ENCODE measurements at places on chromosomes 3 and 15.
A peak's percentile ranks its signal among the peaks of the same experiment; 100 is the strongest.

- no peak overlapping the region for H3K4me3 ChIP-seq
- H3K36me3 ChIP-seq, result peaks cover 13% of the 10 kb centered on the region
- peaks cover 7% of the 10 kb centered on the region for H3K27me3 ChIP-seq
- no peak overlapping the region for H3K27ac ChIP-seq
Measured at GRCh38 chr15:81155375-81156218, 21.5 kb downstream of the CFAP161 start.

DNA sequence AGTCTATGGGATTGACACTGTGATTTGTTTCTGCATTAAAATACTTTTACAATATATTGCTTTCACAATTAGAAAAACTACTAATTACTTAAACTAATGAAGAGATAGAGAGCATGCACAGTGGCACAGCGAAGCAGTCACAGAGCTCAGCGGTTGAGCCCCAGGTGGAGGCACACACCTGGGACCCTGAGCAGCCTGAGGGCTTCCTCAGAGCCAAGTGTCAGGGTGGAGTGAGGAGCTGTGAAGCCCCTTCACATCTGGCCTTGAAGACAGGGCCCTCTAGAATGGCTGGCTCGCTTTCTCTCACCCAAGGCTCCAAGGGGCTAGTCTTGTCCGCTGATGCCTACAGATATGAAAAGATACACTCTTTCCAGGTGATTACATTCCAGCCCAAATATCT is 287.7 kb downstream of the ZNF385D start:
- H3K27me3 ChIP-seq, result no peaks in the 10 kb centered on the region
- no peak overlapping the region for H3K4me3 ChIP-seq
- no peak for DNase-seq
- H3K4me1 ChIP-seq, result no peaks in the 10 kb centered on the region
- no peak overlapping the region for H3K27ac ChIP-seq
- no peaks in the 10 kb centered on the region for H3K36me3 ChIP-seq

GRCh38 chr15:57259568-57260040 is 116.7 kb upstream of the CGNL1 start:
- peaks cover 7% of the 10 kb centered on the region for H3K36me3 ChIP-seq
- no peaks in the 10 kb centered on the region for H3K27me3 ChIP-seq
- H3K4me3 ChIP-seq, result no peak overlapping the region
- H3K27ac ChIP-seq, result peak overlapping the region; percentile 25
- no peak for DNase-seq

DNA sequence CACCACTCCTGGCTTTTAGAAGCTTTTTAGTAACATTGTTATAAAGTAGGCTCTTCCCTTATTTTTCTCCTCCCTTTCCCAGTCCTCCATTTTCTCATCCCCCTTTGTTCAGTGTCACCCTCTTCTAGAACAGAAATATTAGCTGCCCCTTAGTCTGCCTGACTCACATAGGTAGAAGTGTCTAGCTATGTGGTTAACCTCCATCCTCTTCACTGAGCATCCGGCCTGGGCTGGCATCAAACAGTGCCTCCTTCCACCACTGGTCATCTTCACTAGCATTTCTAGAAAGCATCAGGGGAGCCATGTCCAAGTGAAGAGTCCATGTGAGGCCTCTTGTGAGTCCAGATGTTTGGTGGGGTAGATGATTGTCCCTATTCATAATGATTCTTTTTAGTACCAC is 70.0 kb upstream of the SKOR1 start:
- H3K27me3 ChIP-seq, result peaks cover 1% of the 10 kb centered on the region
- no peak overlapping the region for H3K27ac ChIP-seq
- H3K4me3 ChIP-seq, result no peak overlapping the region
- H3K4me1 ChIP-seq, result peaks cover 13% of the 10 kb centered on the region
- no peaks in the 10 kb centered on the region for H3K36me3 ChIP-seq
- DNase-seq, result no peak

GRCh38 chr15:40964006-40964405 is 10.7 kb downstream of the CHAC1 start:
- no peak overlapping the region for H3K4me3 ChIP-seq
- peaks cover 15% of the 10 kb centered on the region for H3K27me3 ChIP-seq
- H3K27ac ChIP-seq, result no peak overlapping the region
- no peak for DNase-seq
- peaks cover 3% of the 10 kb centered on the region for H3K36me3 ChIP-seq
- peaks cover 10% of the 10 kb centered on the region for H3K4me1 ChIP-seq

DNA sequence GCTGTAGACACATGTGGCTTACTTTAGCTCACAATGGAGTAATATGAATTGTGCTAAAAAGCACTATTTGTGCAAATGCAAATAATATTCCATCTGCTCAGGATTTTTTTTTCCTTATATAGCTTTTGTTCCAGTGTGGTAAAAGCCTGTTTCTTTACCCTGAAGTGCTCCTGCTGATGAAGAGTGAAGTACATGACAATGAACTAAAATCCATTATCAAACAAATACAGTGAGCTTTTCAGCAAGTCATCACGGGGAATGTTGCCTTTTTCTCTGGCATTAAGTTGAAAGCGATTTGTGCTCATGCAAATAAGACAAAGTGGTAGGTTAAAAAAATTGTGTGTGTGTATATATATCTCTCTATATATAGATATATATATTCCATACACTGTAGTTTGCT is 28.6 kb upstream of the CCDC39 start:
- H3K4me1 ChIP-seq, result peaks cover 13% of the 10 kb centered on the region
- H3K27me3 ChIP-seq, result no peaks in the 10 kb centered on the region
- H3K36me3 ChIP-seq, result no peaks in the 10 kb centered on the region
- no peak overlapping the region for H3K27ac ChIP-seq

- H3K4me3 ChIP-seq, result no peak overlapping the region
- no peak for DNase-seq
- H3K27ac ChIP-seq, result no peak overlapping the region
- H3K4me1 ChIP-seq, result no peaks in the 10 kb centered on the region
- peaks cover 2% of the 10 kb centered on the region for H3K27me3 ChIP-seq
- H3K36me3 ChIP-seq, result no peaks in the 10 kb centered on the region
Measured at GRCh38 chr3:191220908-191221307, 21.9 kb downstream of the OSTN start.

GRCh38 chr3:141371882-141372281 is 3.6 kb downstream of the ZBTB38 start:
- no peak overlapping the region for H3K4me3 ChIP-seq
- peaks cover 9% of the 10 kb centered on the region for H3K27me3 ChIP-seq
- H3K36me3 ChIP-seq, result peaks cover 1% of the 10 kb centered on the region

- H3K27ac ChIP-seq, result no peak overlapping the region
- DNase-seq, result no peak
- no peaks in the 10 kb centered on the region for H3K36me3 ChIP-seq
- H3K4me1 ChIP-seq, result no peaks in the 10 kb centered on the region
- H3K27me3 ChIP-seq, result no peaks in the 10 kb centered on the region
Measured at GRCh38 chr15:25790000-25790660, 73.0 kb downstream of the ATP10A start.

- H3K4me3 ChIP-seq, result no peak overlapping the region
- H3K4me1 ChIP-seq, result no peaks in the 10 kb centered on the region
- H3K27ac ChIP-seq, result no peak overlapping the region
- H3K36me3 ChIP-seq, result peaks cover 3% of the 10 kb centered on the region
Measured at GRCh38 chr3:23219117-23219516, 16.0 kb downstream of the UBE2E2 start.

DNA sequence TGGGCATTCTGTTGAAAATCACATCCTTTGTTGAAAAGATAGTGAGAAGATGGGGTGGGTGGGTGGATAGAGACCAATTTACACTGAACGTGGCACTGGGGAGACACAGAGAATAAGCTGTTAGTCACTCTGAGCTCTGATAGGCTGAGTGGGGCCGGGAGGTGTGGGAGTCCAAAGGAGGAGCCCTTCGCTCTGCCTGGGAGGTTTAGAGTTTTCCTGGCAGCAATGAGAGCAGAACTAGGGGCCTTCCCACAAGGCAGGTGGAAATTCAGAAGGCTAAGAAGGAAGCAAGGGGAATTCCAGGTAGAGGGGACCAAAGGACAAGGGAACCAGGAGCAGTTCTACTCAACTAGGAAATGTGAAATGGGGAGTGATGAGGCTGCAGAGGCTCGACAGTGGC is 272.7 kb downstream of the RPLP1 start:
- no peak overlapping the region for H3K27ac ChIP-seq
- peaks cover 2% of the 10 kb centered on the region for H3K27me3 ChIP-seq
- H3K4me3 ChIP-seq, result no peak overlapping the region
- H3K36me3 ChIP-seq, result no peaks in the 10 kb centered on the region
- H3K4me1 ChIP-seq, result peaks cover 14% of the 10 kb centered on the region

- H3K27ac ChIP-seq, result no peak overlapping the region
- no peaks in the 10 kb centered on the region for H3K27me3 ChIP-seq
- DNase-seq, result no peak
- peaks cover 23% of the 10 kb centered on the region for H3K4me1 ChIP-seq
Measured at GRCh38 chr3:72346526-72346926, 501.7 kb downstream of the SHQ1 start.

DNA sequence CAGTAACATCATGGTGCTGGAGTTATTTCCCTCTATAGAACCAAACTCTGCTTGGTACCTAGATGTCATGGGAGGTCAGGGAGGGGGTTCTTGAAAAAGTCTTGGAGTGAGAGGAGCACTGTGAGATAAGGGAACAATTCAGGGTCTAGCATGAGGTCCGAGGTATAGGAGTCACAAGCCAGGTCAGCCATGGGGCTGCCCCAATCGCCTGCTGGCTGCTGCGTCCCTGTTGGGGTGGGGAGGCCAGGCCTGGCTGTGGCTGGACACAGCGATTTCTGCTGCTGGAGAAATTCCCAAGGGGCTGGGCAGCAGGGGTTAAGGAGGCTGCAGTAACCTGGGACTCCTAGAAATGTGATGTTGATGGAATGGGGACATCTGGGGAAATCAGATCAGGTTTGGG is 44.9 kb downstream of the SUSD5 start:
- no peak overlapping the region for H3K4me3 ChIP-seq
- DNase-seq, result no peak
- peaks cover 9% of the 10 kb centered on the region for H3K4me1 ChIP-seq
- H3K27ac ChIP-seq, result no peak overlapping the region

- DNase-seq, result no peak
- H3K27ac ChIP-seq, result no peak overlapping the region
- H3K4me1 ChIP-seq, result no peaks in the 10 kb centered on the region
Measured at GRCh38 chr3:42264399-42265058, 1.5 kb downstream of the CCK start.

DNA sequence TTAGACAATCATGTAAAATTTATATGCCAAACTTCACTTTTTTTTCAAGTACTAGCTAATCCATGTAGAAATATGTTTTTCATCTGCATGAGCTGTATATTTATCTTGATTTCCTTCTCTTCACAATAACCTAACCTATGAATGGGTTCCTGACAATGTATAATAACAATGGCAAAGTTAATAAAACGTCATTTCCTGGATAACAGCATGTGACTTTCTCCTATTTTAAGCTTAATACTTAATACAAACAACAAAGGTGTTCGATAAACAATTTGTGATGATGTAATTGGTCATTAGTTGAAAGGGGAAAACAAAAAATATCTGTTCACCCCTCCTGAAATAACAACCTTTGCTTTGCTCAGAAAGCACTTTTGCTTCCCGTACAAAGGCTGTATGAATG is 20.4 kb downstream of the CD200 start:
- H3K27ac ChIP-seq, result no peak overlapping the region
- peaks cover 77% of the 10 kb centered on the region for H3K4me1 ChIP-seq
- H3K4me3 ChIP-seq, result peak overlapping the region; percentile 44
- no peaks in the 10 kb centered on the region for H3K27me3 ChIP-seq
- peaks cover 14% of the 10 kb centered on the region for H3K36me3 ChIP-seq

DNA sequence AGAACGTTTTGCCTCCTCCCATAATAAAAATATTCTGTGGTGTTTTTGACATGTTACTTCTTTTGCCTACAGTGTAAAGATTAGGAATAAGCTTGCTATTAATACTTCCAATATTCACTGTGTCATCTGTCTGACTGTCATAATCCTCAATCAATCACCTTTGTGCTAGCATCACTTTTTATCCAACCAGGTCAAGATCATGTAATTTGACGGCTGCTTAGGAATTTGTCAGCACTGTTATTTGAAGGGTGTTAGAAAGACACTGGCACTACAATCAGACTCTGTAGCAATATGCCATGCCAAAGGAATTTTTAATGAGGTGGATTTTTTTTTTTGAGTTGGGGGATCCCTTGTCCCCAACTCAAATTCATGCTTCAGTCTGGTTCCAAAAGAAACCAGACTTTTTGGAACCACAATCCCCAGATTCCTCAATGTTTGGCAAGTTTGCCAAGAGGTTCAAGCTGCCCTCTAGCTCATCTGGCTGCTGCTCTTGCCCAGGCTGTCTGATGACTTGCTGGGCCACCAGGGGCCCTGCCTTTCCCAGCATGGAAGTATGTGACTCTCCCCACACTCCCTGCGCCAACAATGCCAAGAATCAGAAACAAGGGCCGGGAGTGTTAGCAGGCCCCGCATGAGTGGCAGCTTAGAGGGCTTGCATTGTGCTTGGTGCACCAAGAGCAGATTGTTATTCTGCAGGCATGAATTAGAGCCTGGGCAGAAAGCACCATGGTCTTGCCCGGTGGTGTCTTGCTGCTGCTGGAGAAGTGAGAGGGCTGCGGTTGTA is 58.6 kb upstream of the TSC22D2 start:
- H3K36me3 ChIP-seq, result no peaks in the 10 kb centered on the region
- H3K4me3 ChIP-seq, result no peak overlapping the region

DNA sequence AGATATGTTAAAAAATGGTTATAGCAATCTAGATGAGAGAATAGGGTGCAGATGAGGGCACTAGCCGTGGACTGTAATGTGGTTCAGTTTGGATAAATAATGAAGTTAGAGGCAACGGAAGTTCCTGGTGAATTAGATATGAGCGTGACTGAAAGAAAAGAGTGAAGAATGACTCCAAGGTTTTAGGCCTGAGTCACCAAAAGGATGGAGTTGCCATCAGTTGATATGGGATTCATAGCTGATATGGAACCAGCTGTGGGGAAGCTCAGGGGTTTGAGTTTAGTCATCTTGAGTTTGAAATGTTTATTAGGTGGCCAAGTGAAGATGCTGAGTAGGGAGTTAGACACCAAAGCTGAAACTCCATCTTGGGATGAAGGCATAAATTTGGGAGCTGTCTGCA is 66.2 kb downstream of the SSR3 start:
- H3K27ac ChIP-seq, result no peak overlapping the region
- no peaks in the 10 kb centered on the region for H3K27me3 ChIP-seq
- H3K4me3 ChIP-seq, result no peak overlapping the region
- no peak for DNase-seq
- no peaks in the 10 kb centered on the region for H3K4me1 ChIP-seq

All from endothelial cell (in vitro differentiated cells).